GM12878 (cell line): ENCODE measurements at places on chromosomes 3 and 15. TPM values are rescaled to one million over a fixed set of nuclear protein-coding genes. Genes with fewer than 3 reads are reported as not detected.

GOLGA8N gene
- polyA plus RNA-seq: 0.23 TPM in 1 of 2 replicates, not detected in the other

DNA sequence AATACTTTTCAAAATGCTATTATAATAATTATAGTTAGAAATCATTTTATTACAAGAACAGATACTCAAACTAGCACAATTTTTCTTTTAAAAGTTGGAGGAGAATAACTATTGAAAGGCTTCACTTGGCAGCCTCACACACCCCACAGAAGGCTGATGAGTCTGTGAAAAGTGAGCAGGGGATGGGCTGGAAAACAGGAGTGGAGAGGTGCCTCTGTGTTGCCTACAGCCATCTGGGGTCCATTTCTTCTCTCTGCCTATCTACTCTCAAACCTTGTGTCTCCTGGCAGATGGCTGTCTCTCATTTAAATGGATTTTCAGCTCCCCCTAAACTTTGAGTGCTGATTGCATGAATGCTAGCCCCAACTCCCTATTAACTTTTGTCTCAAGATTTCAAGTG is 230.8 kb downstream of the CLSTN2 start:
- no peak for DNase-seq

DNA sequence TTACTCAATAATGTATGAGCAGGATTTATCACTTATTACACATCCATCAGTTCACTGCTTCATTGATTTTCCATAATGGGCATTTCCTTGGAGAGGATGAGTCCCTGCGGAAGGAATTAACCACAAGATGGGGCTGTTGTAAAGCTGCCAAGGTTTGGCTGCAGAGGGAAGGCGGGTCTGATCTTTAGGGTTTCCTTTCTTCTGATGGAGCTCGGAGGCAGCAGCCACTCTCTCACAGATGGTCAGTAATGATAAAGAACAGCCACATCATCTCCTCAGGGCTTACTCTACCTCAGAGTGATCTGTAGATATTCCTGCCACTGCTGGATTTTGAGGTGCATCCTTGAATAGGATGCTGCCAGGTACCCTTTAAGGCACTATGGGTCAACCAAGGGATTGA is 115.2 kb downstream of the USP13 start:
- no peak for DNase-seq

DNA sequence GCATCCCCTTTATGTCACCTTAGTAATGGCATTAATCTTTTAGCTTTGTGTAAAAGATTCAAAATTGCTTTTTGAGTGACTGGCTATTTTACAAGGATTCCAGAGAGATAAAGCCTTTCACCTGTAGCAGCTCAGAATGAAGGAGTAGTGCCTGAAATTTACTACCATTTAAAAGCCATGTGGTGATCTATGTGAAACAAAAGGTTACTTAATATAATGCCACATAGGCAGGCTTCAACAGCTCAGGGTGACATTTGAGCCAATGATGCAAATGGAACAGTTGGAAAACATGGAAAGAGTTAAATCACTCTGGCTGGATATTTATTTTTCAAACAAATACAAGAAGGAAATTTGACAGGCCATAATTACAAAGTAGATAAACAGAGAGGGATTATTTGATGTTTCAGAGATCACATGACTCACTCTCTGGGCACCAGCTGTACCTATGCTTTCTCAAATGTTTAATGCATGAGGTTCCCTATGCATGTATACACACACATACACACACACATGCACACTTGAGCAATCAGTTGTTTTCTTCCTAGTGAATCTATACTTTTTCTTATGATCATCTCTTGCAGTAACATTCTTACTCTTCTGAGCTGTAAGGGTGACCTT is 171.5 kb downstream of the ZMAT3 start:
- no peak for DNase-seq

- DNase-seq: no peak
These were observed 13.2 kb upstream of the ANPEP start for GRCh38 chr15:89827829-89828228.

GRCh38 chr3:13136426-13136825 is 63.2 kb upstream of the IQSEC1 start:
- DNase-seq: no peak

DNA sequence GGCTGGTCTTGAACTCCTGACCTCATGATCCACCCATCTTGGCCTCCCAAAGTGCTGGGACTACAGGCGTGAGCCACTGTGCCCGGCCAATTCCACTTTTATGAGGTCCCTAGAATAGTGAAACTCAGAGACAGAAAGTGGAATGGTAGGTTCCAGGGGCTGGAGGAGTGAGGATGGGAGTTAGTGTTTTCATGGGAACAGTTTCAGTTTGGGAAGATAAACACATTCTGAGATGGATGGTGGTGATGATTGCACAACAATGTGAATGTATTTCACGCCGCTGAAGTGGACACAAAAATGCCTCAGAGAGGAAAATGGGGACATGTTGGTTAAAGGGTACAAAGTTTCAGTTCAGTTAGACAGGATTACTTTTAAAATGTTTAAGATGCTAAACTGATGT is 22.5 kb upstream of the HDAC11 start:
- no peak for DNase-seq
